Skeletal muscle cell (primary cell): ENCODE measurements at places on chromosomes 3 and 15.

DNA sequence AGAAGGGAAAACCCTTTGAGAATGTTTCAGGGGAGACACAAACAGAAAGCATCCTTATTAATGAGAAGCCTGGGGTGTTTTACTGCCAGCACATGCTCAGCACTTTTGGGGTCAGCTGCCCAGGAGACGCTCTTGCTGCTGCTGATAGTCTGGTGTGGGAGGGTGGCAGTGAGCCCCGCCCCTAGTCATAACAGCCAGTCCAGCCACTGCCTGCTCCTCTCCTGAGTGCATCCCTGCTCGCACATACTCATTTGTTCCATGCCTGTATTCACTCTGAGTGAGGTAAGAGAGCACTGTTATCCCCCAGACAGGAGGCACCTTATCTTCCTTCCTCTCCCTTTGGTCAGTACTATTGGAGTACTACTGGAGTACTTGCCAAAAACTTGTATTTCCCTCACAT, 101.3 kb downstream of the ETFA start:
- DNase-seq, result no peak

- no peak for DNase-seq
Observed at GRCh38 chr3:119945291-119945690, 149.0 kb downstream of the GSK3B start.

GRCh38 chr15:101264011-101264410, 12.2 kb upstream of the CHSY1 start:
- no peak for DNase-seq

GRCh38 chr3:11172096-11172690, 17.9 kb downstream of the HRH1 start:
- no peak for DNase-seq

DNA sequence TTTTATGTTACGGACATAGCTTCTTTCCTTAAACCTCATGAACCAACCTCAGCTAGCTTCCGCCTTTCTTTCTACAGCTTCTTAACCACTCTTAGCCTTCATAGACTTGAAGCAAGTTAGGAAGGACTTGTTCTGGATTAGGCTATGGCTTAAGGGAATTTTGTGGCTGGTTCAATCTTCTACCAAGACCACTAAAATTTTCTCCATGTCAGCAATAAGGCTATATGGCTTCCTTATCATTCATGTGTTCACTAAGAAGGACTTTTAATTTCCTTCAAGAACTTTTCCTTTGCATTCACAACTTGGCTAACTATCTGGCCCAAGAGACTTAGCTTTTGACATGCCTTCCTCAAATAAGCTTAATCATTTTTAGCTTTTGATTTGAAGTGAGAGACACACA, 24.5 kb downstream of the CCPG1 start:
- no peak for DNase-seq
